ENCODE measurements at places on chromosomes 2 and 18.

DNA sequence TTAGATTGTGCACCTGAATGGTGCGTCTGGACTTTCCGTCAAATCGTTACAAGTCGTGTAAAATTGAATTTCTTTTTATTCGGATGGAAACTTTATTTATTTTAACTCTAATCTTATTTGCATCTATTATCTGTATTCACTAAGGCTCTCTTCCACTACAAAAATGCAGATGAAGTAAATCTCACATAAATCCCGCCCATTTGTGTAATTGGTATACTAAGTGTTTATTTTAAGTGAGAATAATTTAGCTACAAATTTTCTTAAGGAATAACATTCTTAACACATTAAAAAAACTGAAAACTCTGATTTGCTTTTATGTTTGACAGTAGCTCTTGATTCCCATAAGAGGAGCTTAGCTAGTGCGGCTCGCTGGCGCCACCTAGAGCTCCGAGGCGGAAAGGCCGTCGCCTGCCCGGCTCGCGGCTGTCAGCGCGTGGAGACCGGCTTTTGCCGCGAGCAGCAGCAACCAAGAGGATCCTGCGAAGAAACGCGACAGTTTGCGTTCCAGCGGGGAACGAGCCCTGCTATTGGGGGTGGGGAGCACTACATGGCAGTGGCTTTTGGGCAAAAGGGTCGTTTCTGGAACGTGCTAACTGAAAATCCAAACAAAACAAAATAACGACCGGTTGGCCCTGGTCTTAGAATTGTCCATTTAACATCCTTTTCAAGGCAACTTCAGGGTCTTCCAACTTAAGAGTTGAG lies 6.7 kb downstream of the SP9 start:
- DNase-seq: peak; percentile 77

- DNase-seq: no peak
These were observed 40.0 kb upstream of the INPP4A start for GRCh38 chr2:98404556-98405250.

- no peak for DNase-seq
These were observed 246.9 kb downstream of the LDLRAD4 start for GRCh38 chr18:13465476-13465875.

GRCh38 chr18:32261003-32261402 lies 71.2 kb downstream of the MEP1B start:
- DNase-seq: no peak

- no peak for DNase-seq
These were observed 134.2 kb upstream of the PIK3C3 start for GRCh38 chr18:41820784-41821183.

DNA sequence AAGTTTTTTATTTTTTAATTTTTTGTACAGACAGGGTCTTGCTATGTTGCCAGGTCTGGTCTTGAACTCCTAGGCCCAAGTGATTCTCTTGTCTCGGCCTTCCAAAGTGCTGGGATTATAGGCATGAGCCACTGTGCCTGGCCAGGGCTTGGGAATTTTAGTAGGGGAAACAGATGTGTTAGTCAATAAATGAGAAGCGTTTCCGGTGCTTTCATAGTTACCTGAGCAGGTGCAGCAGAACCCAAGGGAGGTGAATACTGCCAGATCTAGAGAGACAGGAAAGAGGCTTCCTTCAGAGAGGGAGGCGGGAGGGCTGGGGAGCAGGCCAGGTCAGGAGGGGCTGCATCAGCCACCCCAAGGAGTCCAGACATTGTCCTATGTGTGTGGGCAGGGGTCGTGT lies 30.5 kb upstream of the IMPA2 start:
- no peak for DNase-seq

DNA sequence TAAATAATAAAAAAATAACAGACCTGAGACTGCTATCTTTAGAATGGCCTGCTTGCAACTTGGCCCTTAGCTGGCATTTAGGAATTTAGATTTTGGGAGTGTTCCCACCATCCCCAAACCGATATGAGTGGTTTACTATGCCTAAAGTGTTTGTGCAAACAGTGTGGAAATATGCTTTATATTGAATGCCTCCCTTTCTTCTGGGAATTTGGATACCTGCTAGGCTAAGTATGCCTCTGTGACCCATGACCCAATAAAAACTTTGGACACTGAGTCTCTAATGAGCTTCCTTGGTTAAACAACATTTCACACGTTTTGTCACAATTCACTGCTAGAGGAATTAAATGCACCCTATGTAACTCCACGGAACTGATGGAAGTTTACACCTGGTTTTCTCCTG lies 73.2 kb downstream of the BMPR2 start:
- no peak for DNase-seq

DNA sequence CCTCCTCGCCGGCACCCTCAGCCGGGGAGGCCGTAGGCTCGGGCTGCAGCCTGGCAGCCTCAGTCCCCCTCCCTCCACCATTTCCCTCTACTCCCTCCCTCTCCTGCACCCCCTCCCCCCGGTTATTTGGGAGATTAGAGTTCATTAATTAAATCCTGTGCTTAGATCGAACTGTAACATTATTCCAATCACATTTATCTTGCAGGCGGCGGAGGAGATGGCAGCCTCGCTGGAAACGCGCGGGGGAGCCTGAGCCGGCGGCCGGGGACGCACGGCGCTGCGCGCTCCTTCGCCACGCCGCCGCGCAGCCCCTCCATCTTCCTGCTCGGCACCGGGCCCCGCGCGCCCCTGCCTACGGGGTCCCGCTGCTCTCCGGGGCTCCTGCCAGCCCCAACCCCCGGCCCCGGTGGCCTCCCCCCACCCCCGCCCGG lies at the start of gene ST8SIA3:
Gene ST8SIA3 (plus strand): TSS at position 287 of the 431 bp plus-strand sequence. CDS start 290 bp downstream, outside the sequence.
- DNase-seq: no peak

DNA sequence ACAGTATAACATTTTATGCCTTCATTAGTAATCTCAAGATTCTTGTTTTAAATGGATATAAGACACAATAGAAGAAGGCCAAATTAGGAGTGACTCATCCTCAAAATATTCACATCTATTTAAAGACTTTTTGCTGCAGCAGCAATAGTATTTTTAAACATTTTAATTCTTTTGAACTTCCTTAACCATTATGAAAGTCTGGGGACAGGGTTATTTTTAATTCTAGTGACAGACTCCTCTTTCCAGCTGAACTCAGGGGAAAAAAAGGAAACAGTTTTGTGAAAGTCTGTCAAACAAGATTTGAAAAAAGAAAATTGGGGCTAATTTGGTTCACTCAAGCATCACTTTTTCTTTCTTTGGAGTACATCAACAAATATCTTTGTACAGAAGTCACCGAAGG lies 541.8 kb downstream of the NUP35 start:
- DNase-seq: peak; percentile 25

- no peak for DNase-seq
These were observed 162.8 kb downstream of the TPGS2 start for GRCh38 chr18:36665952-36666351.

- DNase-seq: no peak
These were observed 20.3 kb downstream of the TRAPPC12 start for GRCh38 chr2:3399829-3400228.

DNA sequence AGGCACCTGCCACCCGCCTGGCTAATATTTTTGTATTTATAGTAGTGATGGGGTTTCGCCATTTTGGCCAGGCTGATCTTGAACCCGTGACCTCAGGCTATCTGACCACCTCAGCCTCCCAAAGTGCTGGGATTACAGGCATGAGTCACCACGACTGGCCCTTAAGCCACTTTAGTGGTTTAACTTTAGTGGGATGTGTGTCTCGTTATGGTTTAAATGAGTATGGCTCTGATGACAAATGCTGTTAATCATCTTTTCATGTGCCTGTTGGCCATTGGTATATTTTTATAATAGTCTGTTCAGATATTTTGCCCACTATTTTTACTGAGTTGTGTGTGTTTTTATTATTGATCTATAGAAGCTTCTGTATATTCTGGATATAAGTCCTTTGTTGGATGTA lies 205.9 kb downstream of the MYO1B start:
- no peak for DNase-seq

GRCh38 chr2:133737242-133737993 lies 169.2 kb upstream of the NCKAP5 start:
- no peak for DNase-seq

- no peak for DNase-seq
These were observed 160.2 kb downstream of the ATP9B start for GRCh38 chr18:79229431-79229830.

DNA sequence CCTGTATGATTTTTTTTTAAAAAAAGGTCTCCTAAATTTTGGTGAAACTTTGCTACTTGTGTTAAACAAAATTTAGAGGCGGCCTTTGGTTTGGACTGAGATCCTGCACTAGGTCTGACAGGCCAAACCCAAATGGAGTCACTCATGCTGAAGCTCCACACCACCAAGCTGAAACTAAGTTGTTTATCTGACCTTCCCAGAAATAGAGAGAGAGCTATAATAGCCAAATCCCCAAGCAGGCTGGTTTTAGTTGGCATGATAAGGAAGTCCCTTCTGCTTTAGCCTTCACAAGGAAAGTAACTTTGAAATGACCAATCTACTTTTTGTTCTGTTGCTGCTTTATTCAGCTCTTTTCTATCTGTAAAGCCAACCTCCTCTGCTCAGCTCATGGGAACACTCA lies 17.1 kb upstream of the THUMPD2 start:
- no peak for DNase-seq
